ENCODE measurements at places on chromosomes 13 and 19.

GRCh38 chr13:99489028-99489427 is 12.2 kb upstream of the TM9SF2 start:
- no peak for DNase-seq

DNA sequence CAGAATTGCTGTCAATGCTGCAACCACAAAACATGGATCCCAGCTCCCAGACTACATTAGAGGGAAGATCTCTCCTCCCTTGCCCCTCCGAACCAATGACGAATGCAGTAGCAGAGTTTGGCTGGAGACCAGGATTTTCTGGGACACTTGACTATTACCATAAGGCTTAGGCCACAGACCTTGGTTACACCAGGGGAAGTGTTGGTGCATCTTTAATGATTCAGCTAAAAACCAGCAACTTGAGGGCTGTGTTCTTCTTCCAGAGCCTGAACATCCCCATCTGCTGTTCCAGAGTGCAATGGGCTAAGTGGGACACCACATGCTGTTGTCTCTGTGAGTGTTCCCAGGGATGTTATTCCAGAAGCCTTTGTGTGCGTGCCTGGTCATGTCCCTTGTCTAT is 528.2 kb downstream of the LMO7 start:
- DNase-seq: no peak

GRCh38 chr19:9073806-9074205 is 13.1 kb upstream of the OR1M1 start:
- DNase-seq: no peak

DNA sequence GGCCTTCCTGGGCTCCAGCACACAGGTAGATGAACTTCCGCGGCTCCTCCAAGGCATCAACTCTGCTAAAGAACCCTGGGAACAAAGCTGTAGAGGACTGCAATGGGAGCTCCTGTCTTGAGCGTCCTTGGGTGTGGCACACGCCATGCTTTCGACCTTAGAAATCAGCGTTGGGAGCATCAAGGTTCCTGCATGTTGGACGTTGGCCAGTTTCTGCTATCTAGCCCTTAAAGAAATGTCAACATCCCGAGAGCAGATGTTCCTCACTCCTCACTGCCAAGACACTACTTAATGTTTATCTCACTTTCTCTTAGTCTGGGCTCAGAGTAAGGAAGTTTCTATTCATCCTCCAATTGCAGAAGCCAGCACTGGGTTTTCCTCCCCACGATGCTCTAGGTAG is 70.6 kb upstream of the MEDAG start:
- DNase-seq: no peak

DNA sequence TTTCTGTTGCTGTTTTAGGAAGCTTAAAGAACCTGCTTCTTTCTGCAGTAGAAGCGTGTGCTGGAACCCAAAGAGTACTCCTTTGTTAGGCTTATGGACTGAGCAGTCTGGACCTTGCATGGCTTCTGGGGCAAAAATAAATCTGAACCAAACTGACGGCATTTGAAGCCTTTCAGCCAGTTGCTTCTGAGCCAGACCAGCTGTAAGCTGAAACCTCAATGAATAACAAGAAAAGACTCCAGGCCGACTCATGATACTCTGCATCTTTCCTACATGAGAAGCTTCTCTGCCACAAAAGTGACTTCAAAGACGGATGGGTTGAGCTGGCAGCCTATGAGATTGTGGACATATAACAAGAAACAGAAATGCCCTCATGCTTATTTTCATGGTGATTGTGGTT is 103.1 kb downstream of the TNFRSF19 start:
- no peak for DNase-seq

- no peak for DNase-seq
Observed at GRCh38 chr13:88592105-88592504, 920.9 kb downstream of the SLITRK5 start.

- peak; percentile 77 for DNase-seq
Observed at GRCh38 chr13:48001114-48001881, at the start of gene SUCLA2. Gene SUCLA2, minus strand, starts transcription at chr13:48001273. Its CDS starts 4 bp downstream, at chr13:48001269.

- no peak for DNase-seq
Observed at GRCh38 chr19:29445246-29445645, 80.5 kb upstream of the VSTM2B start.

- no peak for DNase-seq
Observed at GRCh38 chr19:41495589-41495988, 52.6 kb downstream of the ERICH4 start.

- DNase-seq: no peak
Observed at GRCh38 chr13:66345971-66346370, 884.2 kb downstream of the PCDH9 start.

- DNase-seq: no peak
Observed at GRCh38 chr13:29508876-29509252, 86.6 kb downstream of the SLC7A1 start.
